ENCODE measurements at places on chromosomes 7 and 10.

GRCh38 chr10:50395851-50396250 is 144.5 kb upstream of the ASAH2 start:
- DNase-seq: no peak

DNA sequence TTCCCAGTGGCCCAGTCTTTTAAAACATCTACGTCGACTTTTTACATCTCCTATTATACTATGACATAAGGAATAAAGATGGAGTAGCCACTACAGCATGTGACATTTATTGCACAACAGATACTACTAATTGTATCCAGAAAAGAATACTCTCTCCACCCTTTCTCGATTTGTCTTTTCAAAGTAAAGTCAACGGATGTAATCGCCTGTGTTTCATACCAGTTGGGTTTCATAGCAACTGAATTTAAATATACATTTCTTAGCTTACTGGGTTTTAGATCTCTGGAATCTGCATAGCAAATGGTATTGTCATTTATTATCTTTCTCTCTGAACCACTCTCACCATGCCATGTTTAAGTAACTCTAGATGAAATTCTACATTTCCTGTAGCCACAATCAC is 86.4 kb upstream of the TRIL start:
- DNase-seq: no peak

DNA sequence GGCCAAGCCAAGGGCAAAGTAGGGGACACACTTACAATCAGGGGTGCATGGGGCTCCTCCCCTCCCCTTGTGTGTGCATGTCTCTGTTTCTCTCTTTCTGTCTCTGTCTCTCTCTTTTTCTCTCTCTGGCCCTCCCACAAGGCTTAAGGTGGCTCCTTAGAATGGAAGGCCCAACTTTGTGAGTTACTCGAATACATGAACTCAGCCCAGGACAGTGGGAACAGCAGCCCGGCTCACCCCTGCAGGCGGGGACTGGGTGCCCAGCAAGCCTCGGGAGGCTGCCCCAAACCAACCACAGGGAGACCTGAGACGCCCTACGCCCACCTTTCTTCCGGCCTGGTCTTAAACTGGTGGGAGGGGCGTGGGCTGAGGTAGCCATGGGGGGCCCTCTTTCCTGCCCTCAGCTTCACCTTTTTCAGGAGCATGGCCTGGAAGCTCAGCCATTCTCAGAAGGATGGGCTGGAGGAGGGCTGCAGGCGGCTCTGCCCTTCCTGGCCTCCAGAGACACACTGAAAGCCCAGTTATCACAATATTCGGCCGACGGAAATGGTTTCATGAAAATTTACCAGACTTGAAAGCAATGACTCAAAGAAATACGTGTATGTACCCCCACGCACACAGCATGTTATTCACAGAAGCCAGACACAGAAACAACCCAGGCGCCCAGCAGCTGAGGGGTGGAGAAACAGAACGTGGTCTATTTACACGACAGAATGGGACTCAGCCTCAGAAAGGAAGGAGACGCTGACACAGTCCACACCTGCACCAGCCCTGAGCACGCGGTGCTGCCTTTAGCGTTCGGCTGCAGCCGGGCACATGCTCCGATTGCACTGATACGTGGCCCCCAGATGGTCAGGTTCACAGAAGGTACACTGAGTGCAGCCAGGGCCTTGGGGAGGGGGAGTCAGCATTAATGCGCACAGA is 229.5 kb downstream of the PTPRN2 start:
- DNase-seq: no peak

GRCh38 chr10:110686047-110686446 is 41.9 kb downstream of the RBM20 start:
- peak; percentile 36 for DNase-seq

DNA sequence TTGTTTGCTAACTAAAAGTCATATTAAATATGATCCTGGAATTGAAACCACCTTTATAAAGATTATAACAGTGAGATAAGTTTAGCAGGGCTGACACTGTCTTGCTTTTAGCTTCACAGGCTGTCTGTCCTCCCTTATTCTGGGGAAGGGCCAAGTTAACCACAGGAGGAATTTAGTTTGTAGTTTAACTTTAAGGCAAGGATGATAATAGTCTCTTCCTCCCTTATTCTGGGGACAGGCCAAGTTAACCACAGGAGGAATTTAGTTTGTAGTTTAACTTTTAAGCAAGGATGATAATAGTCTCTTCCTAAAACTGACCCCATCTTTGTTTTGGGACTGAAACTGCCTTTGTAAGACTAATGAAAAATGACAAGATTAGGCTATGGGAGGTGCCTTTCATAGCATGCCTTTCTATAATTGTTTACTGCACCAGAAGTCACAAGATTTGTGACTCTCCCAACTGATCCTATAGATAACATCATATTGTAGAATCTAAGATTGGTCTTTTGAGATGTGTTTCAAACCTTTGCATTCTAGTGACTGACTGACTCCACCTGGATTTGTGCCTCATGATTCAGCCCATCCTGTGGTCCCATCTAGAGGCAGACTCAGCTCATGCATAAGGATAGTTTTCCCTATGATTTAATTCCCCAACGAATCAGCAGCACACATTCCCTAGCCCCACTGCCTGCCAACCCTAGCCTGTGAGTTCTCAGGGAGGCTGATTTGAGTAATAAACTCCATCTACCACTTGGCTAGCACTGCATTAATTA is 212.0 kb downstream of the MAGI2 start:
- no peak for DNase-seq

- DNase-seq: no peak
Measured at GRCh38 chr10:129933456-129934092, 30.5 kb downstream of the EBF3 start.

- no peak for DNase-seq
Measured at GRCh38 chr10:44965104-44965503, 5.5 kb downstream of the RASSF4 start.
